ENCODE measurements at places on chromosomes 11 and 22. TPM values are rescaled to one million over a fixed set of nuclear protein-coding genes. Genes with fewer than 3 reads are reported as not detected.

The OR56A1 gene
- total RNA-seq = not detected

The COA4 gene
- total RNA-seq = 30.5 TPM

DNA sequence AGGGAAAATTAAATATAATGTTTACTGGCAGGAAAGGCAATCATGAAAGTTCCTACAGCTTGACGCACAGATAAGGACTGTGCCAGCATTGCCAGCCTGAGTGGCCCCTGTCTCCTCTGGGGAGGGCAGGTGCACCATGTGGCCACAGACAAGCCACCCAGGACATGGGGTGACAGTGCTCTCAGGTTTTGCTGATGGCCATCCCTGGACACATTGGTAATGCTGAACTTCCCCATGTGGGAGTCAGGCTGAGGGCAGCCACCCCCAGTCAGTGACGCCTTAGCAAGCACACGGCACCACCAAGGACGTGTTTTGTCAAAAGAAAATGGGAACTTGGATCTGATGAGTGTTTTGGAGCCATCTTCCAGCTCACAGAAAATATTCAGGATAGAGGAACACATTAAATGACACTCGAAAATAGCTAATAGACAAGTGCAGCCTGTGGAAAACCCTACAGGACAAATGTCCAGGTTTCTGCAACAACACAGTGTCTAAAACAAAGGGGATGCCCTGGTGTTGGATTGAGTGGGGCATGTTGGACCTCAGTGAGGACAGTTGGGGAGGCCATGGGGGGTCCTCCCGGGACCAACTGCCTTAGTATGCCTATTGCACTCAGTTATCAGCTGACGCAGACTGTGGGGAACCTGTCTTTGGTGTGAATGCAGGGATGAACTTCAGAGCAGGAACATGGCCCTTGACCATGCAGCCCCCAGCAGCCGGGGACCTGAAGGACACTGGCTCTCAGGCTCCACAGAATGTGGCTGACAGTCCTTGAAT lies 1450.5 kb downstream of the BRD1 start:
- no peaks in the 10 kb centered on the region for H3K4me1 ChIP-seq
- no peak overlapping the region for H3K4me3 ChIP-seq
- H3K36me3 ChIP-seq = no peaks in the 10 kb centered on the region
- no peak overlapping the region for H3K27ac ChIP-seq
- no peaks in the 10 kb centered on the region for H3K27me3 ChIP-seq

The DGCR6 gene
- total RNA-seq = 6.5 TPM

GRCh38 chr11:114263513-114264170 lies 32.6 kb upstream of the NNMT start:
- no peak for DNase-seq
- peaks cover 6% of the 10 kb centered on the region for H3K27me3 ChIP-seq
- no peak overlapping the region for H3K4me3 ChIP-seq
- no peak overlapping the region for H3K27ac ChIP-seq
- H3K4me1 ChIP-seq = no peaks in the 10 kb centered on the region

The MS4A6A gene
- total RNA-seq = 1.3 TPM

DNA sequence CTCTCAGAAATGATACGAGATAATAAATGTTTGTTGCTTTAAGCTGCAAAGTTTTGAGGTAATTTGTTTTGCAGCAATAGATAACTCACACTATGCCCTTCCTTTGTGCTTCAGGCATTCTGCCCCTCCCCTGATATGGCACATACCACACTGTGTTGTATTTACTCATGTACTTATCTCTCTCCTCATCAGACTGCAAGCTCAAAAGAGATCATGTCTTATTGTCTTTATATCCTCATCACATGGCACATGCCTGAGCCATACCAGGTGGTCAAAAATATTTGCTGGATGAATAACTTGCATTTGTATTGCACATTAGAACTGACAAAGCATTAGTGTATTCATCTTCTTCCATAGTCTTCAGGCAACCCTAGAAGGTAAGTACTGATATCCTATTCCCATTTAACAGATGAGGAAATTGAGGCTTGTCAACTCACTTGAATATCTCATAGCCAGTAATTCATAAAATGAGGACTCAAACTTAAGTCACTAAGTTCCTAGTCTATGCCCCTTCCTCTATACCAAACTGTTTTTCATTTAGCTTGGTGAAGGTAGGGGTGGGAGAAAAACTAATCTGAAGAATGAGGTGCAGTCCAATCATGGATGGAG lies 83.9 kb upstream of the EED start:
- H3K4me3 ChIP-seq = no peak overlapping the region
- H3K4me1 ChIP-seq = peaks cover 10% of the 10 kb centered on the region

The OR4D5 gene
- total RNA-seq = not detected

- DNase-seq = no peak
- H3K36me3 ChIP-seq = no peaks in the 10 kb centered on the region
- H3K27me3 ChIP-seq = no peaks in the 10 kb centered on the region
Observed at GRCh38 chr11:23919455-23919854, 577.4 kb upstream of the LUZP2 start.

The RIMBP3C gene
- 0.47 TPM for total RNA-seq

DNA sequence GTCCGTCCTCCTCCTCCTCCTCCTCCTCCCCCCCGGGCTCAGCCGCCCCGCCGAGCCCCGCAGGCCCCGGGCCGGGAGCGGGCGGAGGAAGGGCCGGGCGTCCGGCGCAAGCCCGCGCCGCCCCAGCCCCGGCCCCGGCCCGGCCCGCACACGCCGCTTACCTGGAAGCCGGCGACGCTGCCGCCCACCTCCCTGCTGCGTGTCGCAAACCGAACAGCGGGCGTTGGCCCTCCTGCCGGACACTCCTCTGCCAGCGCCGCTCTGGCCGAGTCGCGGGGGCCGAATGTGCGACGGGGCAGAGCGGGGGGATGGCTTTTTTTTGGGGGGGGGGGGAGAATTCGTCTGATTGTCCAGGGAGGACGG lies 1.1 kb downstream of the IGF2 start:
- peaks cover 6% of the 10 kb centered on the region for H3K27me3 ChIP-seq
- DNase-seq = no peak
- no peak overlapping the region for H3K27ac ChIP-seq
- no peaks in the 10 kb centered on the region for H3K36me3 ChIP-seq
- peaks cover 15% of the 10 kb centered on the region for H3K4me1 ChIP-seq
- H3K4me3 ChIP-seq = no peak overlapping the region

The OR51E2 gene
- total RNA-seq = not detected

All from CD4-positive, CD25-positive, alpha-beta regulatory T cell (primary cell).